ENCODE measurements at places on chromosomes 3 and 15. TPM values are rescaled to one million over a fixed set of nuclear protein-coding genes. Genes with fewer than 3 reads are reported as not detected.

KNG1 gene
- not detected for total RNA-seq

CCDC54 gene
- total RNA-seq, result not detected

DOCK3 gene
- 1.7 TPM for total RNA-seq

CA12 gene
- 4.3 TPM for total RNA-seq

GOLGA6B gene
- total RNA-seq, result not detected

PLSCR2 gene
- total RNA-seq, result 0.62 TPM

XCR1 gene
- not detected for total RNA-seq

HTR3D gene
- total RNA-seq, result not detected

SI gene
- total RNA-seq, result not detected

PAK2 gene
- total RNA-seq, result 50.6 TPM

POLQ gene
- 2.0 TPM for total RNA-seq

PRICKLE2 gene
- total RNA-seq, result 10.8 TPM

MCF2L2 gene
- 0.84 TPM for total RNA-seq

CCR2 gene
- not detected for total RNA-seq

GOLGA8J gene
- not detected for total RNA-seq

SLC6A20 gene
- total RNA-seq, result 1.4 TPM

CYP1A2 gene
- total RNA-seq, result not detected

ITGA11 gene
- 6.2 TPM for total RNA-seq

RBP2 gene
- not detected for total RNA-seq

NEO1 gene
- 30.5 TPM for total RNA-seq

LMOD3 gene
- total RNA-seq, result not detected

CCR9 gene
- total RNA-seq, result not detected

ZIC1 gene
- total RNA-seq, result not detected

CHAC1 gene
- 86.3 TPM for total RNA-seq

ABI3BP gene
- 0.84 TPM for total RNA-seq

GOLGA8G gene
- not detected for total RNA-seq

C3orf20 gene
- not detected for total RNA-seq

GRK7 gene
- total RNA-seq, result not detected

LSAMP gene
- 12.2 TPM for total RNA-seq

SQOR gene
- total RNA-seq, result 47.9 TPM

RTP1 gene
- not detected for total RNA-seq

ALAS1 gene
- 47.5 TPM for total RNA-seq

CFAP91 gene
- total RNA-seq, result 3.3 TPM

ERICH6 gene
- not detected for total RNA-seq

EXD1 gene
- not detected for total RNA-seq

RPSA gene
- total RNA-seq, result 2,486 TPM

LRRC31 gene
- not detected for total RNA-seq

ZFAND6 gene
- 114 TPM for total RNA-seq

PDE12 gene
- total RNA-seq, result 25.4 TPM

ACP3 gene
- 1.8 TPM for total RNA-seq

ANKRD34C gene
- total RNA-seq, result not detected

LRRC2 gene
- 0.29 TPM for total RNA-seq

C2CD4B gene
- total RNA-seq, result 1.2 TPM

RPL14 gene
- total RNA-seq, result 576 TPM

LDHAL6B gene
- total RNA-seq, result not detected

RETNLB gene
- total RNA-seq, result not detected
